ENCODE measurements at places on chromosomes 7 and 10.

GRCh38 chr7:1229956-1230355, 2.7 kb upstream of the UNCX start:
- DNase-seq: no peak

DNA sequence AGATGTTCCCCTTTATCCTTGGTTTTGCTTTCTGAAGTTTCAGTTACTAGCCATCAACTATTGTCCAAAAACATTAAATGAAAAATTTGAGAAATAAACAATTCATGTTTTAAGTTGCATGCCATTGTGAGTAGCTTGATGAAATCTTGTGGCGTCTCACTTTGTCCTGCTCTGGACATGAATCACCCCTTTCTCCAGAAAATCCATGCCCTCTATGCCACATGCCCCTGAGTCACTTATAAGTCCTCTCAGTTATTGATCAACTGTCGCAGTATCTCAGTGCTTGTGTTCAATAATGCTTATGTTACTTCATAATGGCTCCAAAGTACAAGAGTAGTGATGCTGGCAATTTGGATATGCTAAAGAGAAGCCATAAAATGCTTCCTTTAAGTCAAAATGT, 208.0 kb upstream of the FERD3L start:
- DNase-seq: no peak

DNA sequence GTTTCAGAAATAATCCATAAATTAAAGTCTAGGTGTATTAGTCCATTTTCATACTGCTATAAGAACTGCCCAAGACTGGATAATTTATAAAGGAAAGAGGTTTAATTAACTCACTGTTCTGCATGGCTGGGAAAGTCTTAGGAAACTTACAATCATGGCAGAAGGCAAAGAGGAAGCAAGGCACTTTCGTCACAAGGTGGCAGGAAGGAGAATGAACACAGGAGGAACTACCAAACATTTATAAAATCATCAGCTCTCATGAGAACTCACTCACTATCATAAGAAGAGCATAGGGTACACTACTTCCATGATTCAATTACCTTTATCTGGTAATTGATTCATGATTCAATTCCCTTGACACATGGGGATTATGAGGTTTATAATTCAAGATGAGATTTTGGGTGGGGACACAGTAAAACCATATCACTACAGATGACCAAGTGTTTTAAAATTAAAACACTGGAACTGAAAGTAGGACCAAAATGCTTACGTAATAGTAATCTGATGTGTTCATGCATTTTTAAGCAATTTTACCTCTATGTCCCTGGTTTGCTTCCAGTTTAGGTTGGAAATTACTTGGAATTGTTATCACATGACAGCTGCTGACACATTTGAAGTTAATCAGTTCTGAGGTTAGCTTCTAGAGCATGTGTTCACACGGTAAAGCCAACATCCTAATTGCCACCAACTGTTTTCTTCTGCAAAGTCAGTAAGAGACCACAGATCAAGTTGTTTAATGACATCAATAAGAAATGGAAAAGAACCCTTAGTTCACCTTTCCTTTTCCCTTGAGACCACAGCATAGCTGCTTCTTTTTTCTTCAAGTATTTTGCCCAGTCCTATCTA, 48.4 kb upstream of the SEMA3C start:
- no peak for DNase-seq

GRCh38 chr7:73778801-73779389, 8.8 kb upstream of the CLDN3 start:
- no peak for DNase-seq

- DNase-seq: peak; percentile 49
Measured at GRCh38 chr7:150860291-150860977, 8.1 kb downstream of the AOC1 start.

DNA sequence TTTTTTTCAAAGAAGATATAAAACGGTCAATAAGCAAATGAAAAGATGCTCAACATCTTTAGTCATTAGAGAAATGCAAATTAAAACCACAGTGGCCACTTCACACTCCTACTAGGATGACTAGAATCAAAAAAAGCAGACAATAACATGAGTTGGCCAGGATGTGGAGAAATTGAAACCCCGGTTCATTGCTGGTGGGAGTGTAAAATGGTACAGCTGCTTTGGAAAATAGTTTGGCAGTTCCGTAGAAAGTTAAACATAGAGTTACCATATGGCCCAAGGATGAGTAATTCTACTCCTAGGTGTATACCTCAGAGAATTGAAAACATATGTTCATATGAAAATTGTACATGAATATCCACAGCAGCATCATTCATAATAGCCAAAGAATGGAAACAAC, 573.3 kb downstream of the GALNT17 start:
- no peak for DNase-seq

DNA sequence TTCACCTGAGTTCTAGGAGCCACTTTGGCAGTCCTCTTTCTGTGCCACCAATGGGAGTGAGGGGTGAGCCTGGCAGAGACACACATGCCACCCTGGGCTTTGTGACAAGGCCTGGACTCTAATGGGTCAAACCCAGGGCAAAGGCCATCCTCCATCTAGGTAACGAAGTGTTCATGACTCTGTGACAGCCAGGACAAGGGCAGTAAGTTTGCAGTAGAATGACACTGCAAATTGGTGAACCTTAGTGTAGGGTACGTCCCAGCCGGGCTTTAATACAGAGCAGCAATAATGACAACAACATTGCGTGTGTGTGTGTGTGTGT, 43.3 kb downstream of the PAPSS2 start:
- no peak for DNase-seq

DNA sequence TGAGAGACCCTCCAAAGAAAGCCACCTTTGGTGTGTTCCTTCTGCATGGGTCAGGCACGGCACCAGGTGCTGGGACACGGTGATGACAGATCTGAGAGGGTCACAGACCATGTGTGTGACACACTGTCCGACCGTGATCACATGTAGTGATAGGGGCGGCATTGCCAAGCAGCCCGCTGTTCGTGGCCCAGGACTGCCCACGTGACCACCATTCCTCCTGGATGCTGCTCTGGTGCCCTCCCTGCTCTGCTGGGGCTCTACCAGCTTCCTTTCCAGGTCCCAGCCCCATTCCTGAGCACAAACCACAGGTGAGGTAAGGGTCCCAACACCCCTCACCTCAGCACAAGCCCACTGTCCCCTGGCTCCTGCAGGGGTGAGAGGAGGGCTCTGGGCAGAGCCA, 10.1 kb upstream of the SLC18A3 start:
- DNase-seq: peak; percentile 46

- DNase-seq: no peak
Measured at GRCh38 chr10:77687621-77688020, 50.0 kb upstream of the KCNMA1 start.

DNA sequence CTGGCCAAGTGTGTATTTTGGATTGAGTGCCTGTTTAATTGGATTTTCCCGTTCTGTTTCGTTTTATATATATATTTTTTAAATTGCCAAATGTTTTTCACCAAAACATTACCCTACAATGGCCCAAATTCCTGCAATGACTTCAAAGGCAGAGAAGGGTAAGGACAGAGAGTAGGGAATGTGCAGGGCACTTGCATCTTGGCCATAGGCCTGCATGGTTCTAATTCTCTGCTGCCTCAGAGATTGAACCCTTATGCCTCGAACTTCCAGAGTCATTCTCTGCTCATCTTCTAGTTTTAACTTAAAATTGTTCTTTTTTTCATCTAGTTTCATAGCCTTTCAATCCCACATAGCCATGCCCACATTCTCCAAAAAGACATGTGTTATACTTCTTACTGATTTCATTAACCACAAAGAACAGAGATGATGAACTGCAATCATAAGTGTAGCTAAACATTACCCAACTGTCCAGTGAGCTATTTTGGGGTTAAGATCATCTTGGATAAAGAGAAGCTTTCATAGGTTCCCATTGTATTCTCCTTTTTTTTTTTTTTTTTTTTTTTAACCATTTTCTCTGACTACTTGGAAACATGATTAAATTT, 177.6 kb downstream of the PLXDC2 start:
- DNase-seq: no peak
